AG08396 (cell line): ENCODE measurements at places on chromosomes 2 and 18.

DNA sequence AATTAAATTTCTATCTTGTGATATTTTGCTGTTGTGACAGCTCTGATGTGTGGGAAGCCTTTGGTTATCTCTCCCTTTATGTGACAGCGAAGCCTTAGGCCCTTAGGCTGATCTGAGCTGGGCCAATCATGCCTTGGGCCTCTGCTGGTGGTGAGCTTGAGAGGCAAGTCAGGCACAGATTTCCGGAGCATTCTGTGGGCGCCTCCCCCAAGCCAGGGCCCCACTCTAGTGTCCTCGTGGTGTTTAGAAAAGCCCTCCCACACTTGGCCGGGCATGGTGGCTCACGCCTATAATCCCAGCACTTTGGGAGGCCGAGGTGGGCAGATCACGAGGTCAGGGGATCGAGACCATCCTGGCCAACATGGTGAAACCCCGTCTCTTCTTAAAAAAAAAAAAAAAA, 239.8 kb downstream of the SH3RF3 start:
- DNase-seq = no peak

DNA sequence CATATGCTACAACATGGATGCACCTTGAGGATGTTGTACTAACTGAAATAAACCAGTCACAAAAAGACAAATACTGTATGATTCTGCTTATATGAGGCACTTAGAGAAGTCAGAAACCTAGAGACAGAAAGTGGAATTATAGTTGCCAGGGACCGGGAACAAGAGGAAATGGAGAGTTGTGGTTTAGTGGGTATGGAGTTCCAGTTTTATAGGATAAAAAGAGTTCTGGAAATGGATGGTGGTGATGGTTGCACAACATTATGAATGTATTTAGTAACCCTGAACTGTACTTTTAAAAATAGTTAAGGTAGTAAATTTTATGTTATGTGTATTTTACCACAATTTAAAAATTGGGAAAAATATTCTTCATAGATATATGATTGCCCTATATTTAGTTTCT, 97.7 kb downstream of the DPP4 start:
- DNase-seq = no peak

GRCh38 chr2:70668911-70669310, 99.1 kb downstream of the ADD2 start:
- no peak for DNase-seq

- DNase-seq = no peak
Measured at GRCh38 chr18:37604032-37604431, 38.4 kb upstream of the CELF4 start.
